ENCODE measurements at places on chromosomes 13 and 19.

- peak; percentile 75 for DNase-seq
Observed at GRCh38 chr13:96089749-96090239, at the start of gene HS6ST3. Gene HS6ST3, plus strand, starts transcription at chr13:96090107.

DNA sequence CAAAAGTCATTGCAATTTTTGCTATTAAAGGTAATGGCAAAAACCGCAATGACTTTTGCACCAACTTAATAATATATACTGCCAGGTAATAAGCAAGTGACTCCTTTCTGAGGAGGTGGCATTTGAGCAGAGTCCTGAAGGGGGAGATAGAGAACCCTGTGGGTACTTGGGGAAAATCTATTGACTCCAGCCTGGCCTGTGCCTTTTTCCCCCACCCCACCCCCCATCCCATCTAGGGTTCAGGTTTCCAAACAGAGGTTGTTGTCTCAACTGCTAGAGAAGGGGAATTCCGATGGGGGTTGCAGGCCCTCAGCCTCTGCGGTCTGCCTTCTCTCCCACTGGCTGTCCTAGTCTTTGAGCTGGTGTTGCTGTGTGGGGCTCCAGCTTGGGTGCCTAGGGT, 11.5 kb downstream of the S1PR2 start:
- no peak for DNase-seq

DNA sequence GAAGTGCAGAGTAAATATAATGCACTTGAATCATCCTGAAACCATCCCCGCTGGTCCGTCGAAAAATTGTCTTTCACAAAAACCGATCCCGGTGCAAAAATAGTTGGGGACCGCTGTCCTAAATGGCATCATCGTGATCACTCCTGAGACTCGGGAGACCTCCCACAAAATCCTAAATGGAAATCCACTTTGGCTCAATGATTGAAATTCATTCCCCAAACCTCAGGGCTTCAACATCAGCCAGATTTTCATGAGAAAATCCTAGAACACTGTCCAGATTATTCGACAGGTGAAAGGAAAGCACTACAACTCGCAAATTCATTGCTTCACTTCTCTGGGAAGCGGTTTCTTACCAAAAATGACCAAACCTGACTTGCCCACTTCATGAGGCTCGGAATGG, 335.3 kb upstream of the ZNF507 start:
- no peak for DNase-seq

DNA sequence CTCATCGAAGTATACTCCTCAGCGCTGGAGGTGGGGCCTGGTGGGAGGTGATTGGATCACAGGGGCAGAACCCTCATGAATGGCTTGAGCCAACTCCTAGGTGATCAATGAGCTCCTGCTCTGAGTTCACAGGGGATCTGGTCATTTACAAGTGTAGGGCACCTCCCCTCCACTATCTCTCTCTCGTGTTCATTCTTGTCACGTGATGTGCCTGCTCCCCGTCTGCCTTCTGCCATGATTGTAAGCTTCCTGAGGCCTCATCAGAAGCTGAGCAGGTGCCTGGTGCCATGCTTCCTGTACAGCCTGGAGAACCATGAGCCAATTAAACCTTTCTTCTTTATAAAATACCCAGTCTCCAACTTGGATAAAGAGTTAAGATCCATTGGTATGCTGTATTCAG, 61.4 kb downstream of the NALCN start:
- DNase-seq = no peak

DNA sequence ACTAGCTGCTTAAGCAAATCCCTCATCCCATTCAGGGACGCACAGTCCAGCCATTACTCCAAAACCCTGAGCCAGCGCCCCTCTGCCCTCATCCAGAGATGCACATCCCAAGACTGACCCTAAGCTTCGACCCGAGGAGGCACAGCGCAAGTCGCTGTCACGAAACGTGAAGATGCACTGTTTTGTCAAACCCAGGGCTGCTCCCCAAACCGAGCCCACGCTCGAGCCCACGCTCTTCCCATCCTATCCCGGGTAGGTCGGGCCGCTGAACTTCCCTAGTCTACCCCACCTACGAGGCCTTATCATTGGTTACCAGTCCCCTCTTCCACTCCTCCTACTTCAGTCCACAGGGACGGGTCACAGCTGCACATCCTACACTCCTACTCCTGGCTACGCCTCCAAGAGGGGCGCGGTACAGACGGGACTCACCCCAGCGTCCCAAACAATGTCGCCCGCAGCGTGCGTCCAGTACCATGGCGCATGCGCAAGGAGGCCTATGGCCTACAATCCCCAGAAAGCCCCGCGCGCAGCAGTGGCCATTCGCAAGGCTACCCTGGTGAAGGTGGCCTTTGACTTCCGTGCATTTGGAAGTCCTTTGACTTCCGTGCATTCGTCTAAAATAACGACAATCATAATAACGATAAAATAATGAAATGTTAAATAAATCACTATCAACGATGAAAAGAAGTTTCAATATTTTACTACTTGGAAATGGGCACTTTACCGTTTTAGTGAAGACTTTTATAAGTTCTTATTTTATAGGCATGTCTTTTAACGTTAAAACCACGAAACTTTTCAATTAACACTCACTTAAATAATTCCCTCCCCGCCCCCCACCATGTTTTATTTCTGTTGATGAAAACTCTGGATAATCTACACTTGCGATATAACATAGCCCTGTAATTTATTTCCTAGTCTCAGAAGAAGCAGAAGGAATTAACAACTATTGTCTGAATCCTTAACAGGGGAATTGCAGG, at the start of gene ZNF285:
TSS of gene ZNF285 (minus strand) at position 470 of the 977 bp plus-strand sequence. CDS start 4,395 bp downstream, outside the sequence.
- peak; percentile 95 for DNase-seq

DNA sequence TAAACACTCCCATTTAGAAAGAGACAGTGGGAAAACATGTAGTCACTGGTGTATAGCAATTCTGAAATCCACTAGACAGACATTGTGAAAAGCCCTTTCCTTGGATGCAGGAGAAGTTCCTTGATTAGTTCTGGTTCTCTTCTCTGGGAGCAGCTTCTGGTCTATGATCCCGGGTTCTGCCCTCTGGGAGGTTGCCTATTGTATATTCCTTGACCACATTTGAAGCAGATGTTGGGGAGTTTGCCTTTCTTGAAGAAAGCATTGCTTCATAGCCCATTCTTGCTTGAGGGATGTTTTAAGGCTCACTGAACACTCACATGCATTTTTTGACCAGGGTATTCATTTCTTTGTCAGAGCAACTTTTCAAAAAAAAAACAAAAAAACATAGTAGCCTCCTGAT, 211.9 kb downstream of the NDFIP2 start:
- no peak for DNase-seq

DNA sequence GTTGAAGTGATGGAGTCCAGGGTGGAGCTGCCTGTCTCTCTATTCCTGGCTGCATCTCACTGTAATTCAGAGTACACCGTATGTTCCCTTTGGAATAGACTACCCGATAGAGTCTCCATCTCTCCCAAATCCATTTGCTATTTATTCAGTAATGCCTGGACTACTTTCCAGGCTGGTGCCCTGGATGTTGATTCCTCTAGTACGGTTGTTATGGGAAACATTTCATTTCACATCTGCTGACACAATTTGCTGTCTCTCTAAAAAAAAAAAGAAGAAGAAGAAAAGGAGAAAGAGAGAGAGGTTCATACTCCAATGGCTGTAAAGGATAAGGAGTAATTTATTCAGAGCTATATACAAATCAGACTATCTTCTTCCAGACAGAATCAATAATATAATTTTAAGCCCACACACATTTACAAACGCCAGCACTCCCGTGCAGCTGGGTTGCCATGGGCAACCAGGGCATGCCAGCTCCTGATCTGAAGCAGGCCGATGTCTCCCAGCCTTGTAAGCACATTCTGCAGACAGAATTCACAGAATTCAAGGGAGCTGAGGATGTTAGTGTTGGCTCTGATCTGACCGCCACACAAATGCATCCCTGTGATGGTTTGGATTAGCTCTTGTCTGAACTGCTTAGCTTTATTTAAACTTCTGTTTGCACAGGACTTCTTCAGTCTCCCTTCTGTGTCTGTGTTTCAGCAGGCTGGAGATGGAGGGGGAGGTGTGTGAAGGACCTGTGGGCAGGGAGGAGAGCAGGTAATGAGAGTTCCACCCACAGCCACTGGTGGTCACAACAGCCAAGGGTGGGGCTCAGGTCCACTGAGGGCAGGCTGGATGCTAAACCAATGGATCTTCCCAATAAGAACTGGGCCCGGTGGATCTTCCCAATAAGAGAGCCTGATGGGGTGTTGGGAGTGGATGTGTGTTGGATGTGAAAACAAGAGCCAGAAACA, 66.0 kb downstream of the TEX26 start:
- DNase-seq = no peak

DNA sequence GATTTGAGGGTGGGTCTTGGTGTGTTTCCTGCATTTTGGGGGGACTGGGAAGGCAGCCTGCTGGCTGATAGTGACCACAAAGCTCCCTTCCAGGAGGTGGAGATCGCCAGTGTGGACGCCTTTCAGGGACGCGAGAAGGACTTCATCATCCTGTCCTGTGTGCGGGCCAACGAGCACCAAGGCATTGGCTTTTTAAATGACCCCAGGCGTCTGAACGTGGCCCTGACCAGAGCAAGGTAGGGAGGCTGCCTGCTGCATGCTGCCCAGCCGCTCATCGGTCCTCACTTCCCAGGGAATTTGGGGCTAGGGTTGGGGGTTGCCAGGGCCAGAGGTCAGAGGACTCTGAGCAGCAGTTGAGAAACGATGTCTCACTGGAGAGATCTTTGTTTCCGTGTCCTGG, 30.2 kb downstream of the UPF1 start:
- DNase-seq = no peak

DNA sequence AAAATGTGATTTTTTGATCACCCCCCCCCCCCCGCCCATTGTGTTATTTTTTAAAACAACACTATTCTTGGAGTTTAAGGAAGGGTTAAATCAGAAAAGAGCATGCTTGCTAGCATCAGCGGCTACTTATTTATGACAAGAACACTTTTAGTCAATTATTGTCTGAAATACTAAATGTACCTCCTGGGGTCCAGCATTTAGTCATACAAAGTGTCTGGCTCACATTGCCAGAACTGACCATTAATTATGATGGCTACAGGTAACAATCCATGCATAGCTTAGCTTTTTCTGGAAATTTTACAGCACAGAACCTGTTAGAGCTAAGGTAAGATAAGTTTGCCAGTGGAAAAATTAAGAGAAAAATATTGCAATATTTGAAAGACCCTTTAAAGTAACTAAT, 90.1 kb downstream of the PCDH9 start:
- no peak for DNase-seq

GRCh38 chr19:1315470-1316166, 29.9 kb downstream of the EFNA2 start:
- no peak for DNase-seq

- no peak for DNase-seq
Observed at GRCh38 chr19:498977-499623, 2.8 kb downstream of the MADCAM1 start.

DNA sequence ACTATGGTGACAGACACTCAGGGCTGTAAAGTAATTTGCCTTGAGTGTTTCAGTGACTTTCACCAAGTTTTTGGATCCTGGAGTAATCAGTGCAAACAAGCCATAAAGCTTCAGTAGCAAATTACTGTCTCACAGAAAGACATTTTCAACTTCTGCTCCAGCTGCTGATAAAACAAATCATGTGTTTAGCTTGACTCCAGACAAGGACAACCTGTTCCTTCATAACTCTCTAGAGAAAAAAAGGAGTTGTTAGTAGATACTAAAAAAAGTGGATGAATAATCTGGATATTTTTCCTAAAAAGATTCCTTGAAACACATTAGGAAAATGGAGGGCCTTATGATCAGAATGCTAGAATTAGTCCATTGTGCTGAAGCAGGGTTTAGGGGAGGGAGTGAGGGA, 9.4 kb downstream of the ARGLU1 start:
- no peak for DNase-seq

GRCh38 chr19:29054886-29055675, 157.9 kb downstream of the UQCRFS1 start:
- no peak for DNase-seq

GRCh38 chr13:44212633-44213396, 160.8 kb upstream of the SERP2 start:
- no peak for DNase-seq

DNA sequence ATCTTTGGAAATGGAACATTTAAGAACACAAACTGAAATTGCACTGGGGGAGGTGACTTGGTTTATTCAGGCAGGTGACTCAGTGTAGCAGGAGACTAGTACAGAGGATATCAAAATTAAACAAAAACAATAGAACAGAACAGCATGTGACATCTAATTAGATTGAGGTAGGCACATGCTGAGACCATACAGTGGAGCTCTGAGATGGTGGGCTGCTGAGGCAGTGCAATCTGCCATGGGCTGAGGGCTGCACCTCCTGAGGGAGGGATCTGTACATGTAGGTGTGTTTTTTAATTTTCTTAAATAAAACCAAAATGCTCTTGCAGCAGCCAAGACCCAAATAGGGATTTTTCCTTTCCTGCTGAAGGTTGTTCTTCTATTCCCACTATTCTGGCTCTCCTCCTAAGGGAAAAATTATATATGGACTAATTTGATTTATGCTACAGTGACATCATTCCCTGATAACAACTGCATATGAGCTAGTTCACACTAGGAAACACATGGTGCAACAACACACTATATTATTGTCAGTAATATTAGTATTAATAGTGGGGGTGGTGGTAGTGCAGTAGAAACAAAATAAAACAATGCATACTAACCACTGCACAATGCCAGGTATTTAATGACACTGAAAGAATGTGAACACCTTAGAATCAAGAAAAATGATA, 48.0 kb downstream of the LNX2 start:
- DNase-seq = no peak

DNA sequence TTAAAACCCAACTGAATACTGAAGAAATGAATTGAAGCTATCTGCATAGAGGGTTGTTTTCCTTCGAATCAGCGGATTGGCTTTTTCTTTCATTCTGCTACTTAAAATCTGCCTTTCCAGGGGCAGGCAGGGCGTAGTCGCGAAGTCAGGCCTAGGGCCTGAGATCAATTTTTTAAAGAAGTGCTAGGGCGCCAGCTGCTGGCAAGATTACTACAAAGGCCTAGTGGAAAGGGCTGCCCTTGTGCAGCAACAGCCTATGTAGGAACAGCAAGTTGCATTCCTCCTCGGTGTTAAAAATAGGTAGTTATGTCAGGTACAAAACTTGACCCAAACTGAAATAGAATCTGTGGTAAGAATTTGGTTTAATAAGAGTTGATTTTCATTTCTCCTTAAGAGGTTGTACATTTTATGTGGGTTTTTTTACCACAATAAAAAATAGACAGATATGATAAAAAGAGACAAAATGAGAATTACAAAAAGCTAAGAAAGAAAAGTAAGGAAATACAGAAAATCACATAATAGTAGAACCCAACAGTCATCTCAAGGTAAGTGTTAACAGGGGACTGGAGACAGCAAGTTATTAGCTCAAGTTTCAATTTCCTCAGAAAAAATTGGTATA, 9.5 kb upstream of the URAD start:
- DNase-seq = no peak

Data from aorta (tissue), 5 donors.